Fibroblast of the aortic adventitia (primary cell): ENCODE measurements at places on chromosomes 1 and 21. TPM values are rescaled to one million over a fixed set of nuclear protein-coding genes. Genes with fewer than 3 reads are reported as not detected.

The GPR37L1 gene
- not detected in 2 replicates for total RNA-seq

The AMY1A gene
- not detected in 2 replicates for total RNA-seq

The DEGS1 gene
- total RNA-seq: 32.6 and 125 TPM in 2 replicates

The CCDC190 gene
- total RNA-seq: 0.16 and 4.6 TPM in 2 replicates

The NPL gene
- total RNA-seq: 2.3 and 3.8 TPM in 2 replicates

The OTUD3 gene
- total RNA-seq: 5.8 and 7.0 TPM in 2 replicates

The SMIM12 gene
- 9.7 and 24.9 TPM in 2 replicates for total RNA-seq

The LINGO4 gene
- total RNA-seq: not detected in 2 replicates

The NPPA gene
- not detected in 2 replicates for total RNA-seq
